Cardiac septum (tissue), 1 donor: ENCODE measurements at places on chromosomes 3 and 15. TPM values are rescaled to one million over a fixed set of nuclear protein-coding genes. Genes with fewer than 3 reads are reported as not detected.
A peak's percentile ranks its signal among the peaks of the same experiment; 100 is the strongest.

GRCh38 chr3:184242297-184242685 lies 6.5 kb downstream of the ALG3 start:
- DNase-seq = no peak

- no peak for DNase-seq
Measured at GRCh38 chr3:20511863-20512505, 326.0 kb upstream of the SGO1 start.

GRCh38 chr3:158916111-158916510 lies 114.3 kb downstream of the MFSD1 start:
- no peak for DNase-seq

- no peak for DNase-seq
Measured at GRCh38 chr15:93111451-93111850, 22.4 kb upstream of the RGMA start.

- no peak for DNase-seq
Measured at GRCh38 chr3:12185172-12185710, 26.5 kb upstream of the TIMP4 start.

- DNase-seq = no peak
Measured at GRCh38 chr15:51128701-51129100, 34.0 kb upstream of the TNFAIP8L3 start.

- peak; percentile 72 for DNase-seq
Measured at GRCh38 chr15:70362886-70363285, 265.2 kb upstream of the TLE3 start.

TLR9 gene
- total RNA-seq = 0.16 TPM

GRCh38 chr15:76625267-76625666 lies 279.9 kb downstream of the SCAPER start:
- DNase-seq = no peak

GRCh38 chr3:33074217-33075067 lies 22.5 kb downstream of the GLB1 start:
- no peak for DNase-seq

LTK gene
- 0.65 TPM for total RNA-seq

GRCh38 chr15:39511916-39512260 lies 69.0 kb upstream of the THBS1 start:
- no peak for DNase-seq

DNA sequence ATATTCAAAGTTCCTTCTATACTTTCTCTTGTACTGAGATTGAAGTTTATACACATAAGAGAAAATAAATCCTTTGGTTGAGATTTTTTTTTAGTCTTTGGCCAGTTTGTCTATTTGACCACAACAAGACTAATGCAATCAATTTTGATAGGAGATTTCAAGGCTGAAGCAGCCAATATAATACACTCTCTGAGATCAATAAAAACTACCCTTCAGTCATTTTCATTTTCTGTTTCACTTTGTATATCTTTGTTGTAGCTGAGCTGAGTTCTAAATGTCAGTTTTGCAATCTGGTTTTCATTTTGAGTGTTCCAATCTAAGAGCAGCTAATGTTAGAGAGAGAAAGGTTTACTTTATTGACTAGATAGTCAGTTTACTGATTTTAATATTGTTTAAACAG lies 623.8 kb upstream of the ROBO1 start:
- no peak for DNase-seq

- no peak for DNase-seq
Measured at GRCh38 chr15:64749167-64749566, 26.2 kb downstream of the RBPMS2 start.

GRCh38 chr3:48215876-48216275 lies 7.4 kb upstream of the CAMP start:
- DNase-seq = no peak

ISLR gene
- 16.2 TPM for total RNA-seq

GPR27 gene
- 8.3 TPM for total RNA-seq

GRCh38 chr3:102016417-102016816 lies 167.1 kb downstream of the NFKBIZ start:
- no peak for DNase-seq

HRG gene
- not detected for total RNA-seq

DNA sequence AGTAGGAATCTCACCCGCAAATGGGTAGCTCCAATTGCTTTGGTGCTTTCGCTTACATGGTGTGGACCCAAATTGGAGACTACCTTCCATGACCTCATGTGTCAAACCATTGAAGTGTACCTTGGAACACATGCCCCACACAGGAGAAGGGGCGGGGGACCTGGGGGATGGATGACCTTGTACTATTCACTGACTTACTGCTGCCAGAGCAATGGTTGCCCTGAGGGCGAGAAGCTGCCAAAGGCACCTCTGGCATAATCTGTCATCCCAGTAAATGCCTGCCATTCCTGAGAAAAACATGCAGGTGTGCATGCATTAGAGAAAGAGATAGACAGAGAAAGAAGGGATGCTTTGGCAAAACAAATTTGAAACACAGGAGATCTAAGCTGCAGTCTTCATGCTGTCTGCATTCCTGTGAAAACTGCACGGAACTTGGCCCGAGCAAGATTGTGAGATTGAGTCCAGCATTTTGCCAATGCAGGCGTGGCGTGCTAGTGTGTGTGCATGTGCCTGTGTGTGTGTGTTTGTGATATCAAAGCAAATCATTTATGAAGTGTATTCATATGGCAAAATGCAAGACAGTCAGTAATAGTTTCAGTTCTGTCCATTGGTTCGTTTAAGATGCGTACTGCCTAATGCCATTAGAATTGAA lies 219.5 kb upstream of the MDFIC2 start:
- no peak for DNase-seq

- DNase-seq = no peak
Measured at GRCh38 chr3:132283916-132284405, 33.2 kb upstream of the ACP3 start.

ZNF385D gene
- 12.5 TPM for total RNA-seq

KY gene
- 3.9 TPM for total RNA-seq

GHRL gene
- 0.48 TPM for total RNA-seq
